ENCODE measurements at places on chromosomes 4 and X.
A peak's percentile ranks its signal among the peaks of the same experiment; 100 is the strongest.

DNA sequence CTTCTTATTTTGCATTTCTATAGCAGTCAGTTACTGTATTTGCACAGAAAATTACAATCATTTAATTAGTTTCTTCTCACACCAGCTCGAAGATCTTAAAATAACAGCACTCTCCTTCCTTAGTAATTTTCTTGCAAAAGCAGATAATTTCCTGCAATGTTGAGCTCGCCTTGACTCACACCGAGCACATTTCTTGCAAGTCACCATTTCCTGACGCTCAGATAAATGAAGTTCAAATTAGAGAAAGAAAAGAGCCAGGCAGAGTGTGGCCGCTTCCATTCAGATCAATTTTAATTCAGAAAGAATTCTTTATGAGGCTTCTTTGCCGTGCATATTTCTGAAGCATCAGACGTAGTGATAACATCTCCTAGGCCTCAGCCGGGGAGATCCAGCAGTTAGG lies 10.1 kb downstream of the SORCS2 start:
- DNase-seq: no peak

GRCh38 chr4:180160195-180160983 lies 2082.8 kb upstream of the TENM3 start:
- DNase-seq: no peak

DNA sequence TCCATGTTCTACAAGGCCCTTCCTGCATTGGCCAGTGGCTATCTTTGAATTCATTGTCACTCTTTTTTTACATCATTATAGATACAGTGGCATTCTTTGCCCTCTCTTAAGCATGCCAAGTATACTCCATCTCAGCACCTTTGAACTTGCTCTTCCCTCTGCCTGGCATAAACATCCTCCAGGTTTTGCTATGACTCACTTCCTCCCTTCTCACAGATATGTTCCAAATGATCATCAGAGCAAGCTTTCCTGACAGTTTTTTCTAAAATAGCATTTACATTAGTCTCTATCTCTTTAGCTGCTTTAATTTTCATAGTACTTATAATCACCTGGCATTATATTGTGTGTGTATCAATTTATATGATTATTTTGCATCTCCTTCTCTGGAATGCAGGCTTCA lies 553.3 kb upstream of the MAGEB2 start:
- DNase-seq: no peak

GRCh38 chr4:57200799-57201327 lies 90.7 kb upstream of the IGFBP7 start:
- no peak for DNase-seq

DNA sequence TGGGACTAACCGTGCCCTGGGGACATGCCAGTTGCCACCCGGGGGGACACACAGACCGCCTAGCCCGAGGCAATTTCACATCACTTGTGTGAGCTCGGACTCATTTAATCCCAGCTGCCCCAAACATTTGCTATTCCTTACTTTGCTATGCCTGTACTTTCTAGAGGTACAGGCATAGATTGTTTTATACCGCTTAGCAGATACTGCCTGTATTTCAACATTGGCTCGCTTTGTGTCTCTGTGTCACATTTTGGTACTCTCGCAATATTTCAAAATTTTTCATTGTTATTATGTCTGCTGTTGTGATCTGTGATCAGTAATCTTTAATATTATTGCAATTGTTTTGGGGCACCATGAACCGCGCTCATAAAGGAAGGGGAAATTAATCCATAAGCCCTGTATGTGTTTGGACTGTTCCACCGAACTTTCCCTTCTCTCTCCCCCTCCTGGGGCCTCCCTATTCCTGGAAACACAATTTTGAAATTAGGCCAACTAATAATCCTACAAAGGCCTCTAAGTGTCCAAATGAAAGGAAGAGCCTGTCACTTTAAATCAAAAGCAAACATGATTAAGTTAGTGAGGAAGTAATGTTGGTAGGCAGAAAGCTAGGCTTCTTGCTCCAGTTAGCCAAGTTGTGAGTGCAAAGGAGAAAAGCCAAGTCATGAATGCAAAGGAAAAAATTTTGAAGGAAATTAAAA lies 568 bp upstream of the CASP6 start:
- DNase-seq: no peak

DNA sequence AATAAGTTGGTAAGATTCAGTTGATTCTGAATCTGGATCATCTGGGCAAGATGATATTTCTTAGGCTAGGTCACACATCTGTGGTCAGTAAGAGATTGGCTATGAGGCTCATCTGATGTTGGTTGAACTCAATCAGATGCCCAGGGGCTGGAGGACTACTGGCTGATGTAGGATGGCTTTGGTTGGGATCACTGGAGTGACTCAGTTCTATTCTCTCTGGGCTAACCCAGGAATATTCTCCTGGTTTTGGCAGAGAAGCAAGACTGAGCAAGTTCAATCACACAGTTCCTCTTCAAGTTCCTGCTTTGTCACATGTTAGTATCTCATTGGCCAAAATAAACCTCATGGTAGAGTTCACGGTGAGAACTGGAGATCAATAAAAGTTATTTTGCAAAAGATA lies 902.3 kb upstream of the SLIT2 start:
- no peak for DNase-seq

DNA sequence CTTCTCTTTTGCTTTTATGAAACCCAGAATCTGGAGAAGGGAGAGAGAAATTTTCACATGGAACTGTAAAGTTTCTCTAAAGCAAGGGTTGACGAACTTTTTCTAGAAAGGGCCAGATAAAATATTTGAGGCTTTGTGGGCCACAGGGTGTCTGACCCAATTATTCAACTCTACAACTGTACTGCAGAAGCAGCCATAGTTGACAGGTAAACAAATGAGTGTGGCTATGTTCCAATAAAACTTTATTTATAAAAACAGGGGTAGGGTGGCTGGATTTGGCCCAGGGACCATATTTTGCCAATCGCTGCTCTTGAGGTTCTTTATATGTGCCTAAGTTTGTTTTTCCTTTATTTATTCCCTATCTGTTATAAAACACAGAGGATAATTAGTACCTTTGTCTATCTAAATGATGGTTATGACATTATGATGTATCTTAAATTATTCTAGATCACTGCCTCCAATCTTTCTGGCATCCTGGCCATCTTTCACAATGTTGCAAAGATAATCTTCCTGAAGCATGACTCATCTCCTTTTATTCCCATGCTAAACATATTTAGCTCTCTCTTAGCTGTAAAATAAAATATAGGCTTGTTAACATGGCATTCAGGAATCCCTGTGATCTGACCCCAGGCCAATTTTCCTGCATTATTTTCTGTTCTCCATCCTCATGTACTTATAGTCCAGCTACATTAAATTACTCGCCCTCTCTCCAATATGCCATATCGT lies 106.8 kb upstream of the CBLL2 start:
- DNase-seq: no peak

DNA sequence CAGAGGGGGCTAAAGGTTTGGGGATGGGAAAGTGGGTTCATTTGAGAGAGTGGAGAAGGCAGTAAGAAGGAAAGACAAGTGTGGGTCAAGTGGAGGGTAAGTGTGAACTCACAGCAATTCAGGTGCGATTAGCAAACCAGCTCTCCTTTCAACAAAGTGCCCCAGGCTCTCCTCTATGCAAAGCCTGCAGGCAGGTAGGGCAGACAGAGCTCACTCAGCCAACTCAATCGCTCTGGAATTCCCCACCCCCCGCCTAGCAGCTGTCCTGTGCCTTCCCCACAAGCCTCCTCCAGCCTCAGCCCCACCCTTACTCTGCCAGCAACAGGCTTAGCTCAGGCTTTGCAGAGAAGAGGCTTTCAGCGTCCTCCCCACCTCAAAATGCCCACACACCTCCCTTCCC lies 14.8 kb upstream of the MAMLD1 start:
- no peak for DNase-seq

- no peak for DNase-seq
These were observed 1925.5 kb downstream of the PCDH7 start for GRCh38 chr4:32645653-32646052.

GRCh38 chr4:102441978-102442911 lies 58.9 kb upstream of the NFKB1 start:
- DNase-seq: no peak

DNA sequence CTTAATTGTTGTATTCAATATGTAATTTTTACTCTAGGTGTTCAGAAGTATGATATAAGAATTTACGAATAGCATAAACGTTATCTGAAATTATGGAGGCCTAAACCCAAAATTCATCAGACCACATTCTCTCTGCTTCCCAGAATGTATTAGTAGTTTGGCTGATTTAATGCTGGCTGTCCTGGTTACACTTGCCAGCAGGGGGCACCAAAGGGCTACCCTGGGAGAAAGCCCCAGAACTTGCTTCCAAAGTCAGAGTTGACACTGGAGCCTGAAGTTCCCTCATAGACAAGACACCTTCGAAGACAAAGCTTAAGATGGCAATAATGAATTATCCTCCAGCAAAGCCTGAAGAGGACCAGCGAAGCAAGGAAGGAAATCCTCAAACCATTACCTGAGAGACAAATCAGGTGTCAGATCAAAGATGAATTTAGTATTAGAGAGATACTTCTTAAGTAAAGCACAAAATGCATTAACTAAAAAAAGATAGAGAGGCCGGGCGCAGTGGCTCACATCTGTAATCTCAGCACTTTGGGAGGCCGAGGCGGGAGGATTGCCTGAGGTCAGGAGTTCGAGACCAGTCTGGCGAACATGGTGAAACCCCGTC lies 11.3 kb upstream of the ANOS1 start:
- peak; percentile 18 for DNase-seq

DNA sequence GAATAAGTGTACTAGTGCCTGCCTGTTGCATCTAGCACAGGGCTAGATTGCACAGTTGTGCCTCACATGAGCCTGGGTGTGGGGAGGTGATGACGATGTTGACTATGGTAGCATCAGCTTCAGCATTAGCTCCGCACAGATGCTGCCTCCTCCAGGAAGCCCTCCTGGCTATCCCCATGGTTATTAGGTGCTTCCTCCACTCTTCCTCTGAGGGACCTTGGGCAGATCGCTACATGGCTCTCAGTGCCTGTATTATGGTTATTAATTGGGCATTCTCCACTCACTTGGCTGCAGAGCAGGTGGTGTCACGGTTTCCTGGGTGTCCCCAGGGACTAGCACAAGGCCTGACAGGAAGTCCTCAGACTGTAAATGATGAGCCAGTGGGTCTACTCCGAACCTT lies 325.6 kb downstream of the ARHGAP10 start:
- no peak for DNase-seq

- DNase-seq: no peak
These were observed 294.4 kb upstream of the FAT4 start for GRCh38 chr4:125020089-125021034.

- no peak for DNase-seq
These were observed 4.0 kb downstream of the PRPS1 start for GRCh38 chrX:107632346-107632745.

DNA sequence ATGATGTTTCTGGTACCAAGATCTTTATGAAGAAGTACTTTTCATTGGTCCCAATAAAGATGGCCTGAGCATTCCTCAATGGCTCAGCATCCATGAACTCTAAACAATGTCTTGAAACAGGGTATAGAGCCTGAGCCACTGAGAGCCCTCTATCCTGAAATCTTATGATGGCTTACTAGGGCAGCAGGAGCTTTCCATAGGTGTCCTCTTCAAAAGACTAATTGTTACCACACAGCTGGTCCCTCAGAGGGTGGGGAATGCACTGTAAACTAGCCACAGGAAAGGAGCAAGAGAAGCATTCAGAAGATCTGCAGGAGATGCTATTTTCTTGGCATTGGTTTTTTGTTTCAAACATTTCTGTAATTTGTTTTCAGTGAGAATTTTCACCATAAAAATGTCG lies 5.6 kb upstream of the BANK1 start:
- DNase-seq: no peak

DNA sequence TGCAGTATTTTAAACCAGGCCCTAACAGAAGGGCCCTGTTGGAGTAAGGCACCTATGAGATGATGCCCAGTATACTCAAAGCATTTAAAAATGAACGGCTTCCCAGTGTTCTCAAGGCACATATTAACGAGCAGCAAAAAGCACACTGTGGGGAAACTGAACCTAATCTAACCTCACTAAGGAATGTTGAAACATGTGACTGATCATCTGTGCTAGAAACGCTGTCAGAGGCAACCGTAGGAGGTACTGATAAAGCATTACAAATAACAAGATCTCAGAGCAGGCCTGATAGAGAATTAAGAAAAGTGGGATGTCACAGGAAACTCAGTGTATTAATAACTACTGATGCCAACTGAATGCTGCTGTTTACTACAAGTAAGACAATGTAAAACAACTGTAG lies 24.0 kb downstream of the ASB9 start:
- no peak for DNase-seq

DNA sequence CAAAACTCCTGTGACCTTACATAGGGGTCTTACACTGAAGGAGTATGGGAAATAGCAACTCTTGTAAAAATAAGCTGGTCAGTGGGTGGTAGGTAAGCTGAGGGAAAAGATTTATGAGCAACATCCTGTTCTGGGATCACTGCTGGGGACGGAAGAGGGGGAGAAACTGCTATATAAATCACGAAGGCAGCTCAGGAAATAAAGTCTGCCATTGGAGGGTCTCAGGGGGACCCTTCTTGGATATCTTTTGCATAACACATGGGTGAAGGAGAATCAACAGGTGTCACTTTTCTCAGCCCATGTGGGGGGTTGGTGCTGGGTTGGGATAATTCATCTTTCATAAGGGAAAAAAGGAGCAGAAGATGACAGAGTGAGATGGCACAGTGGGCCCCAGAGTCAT lies 33.7 kb downstream of the AFF1 start:
- DNase-seq: no peak

DNA sequence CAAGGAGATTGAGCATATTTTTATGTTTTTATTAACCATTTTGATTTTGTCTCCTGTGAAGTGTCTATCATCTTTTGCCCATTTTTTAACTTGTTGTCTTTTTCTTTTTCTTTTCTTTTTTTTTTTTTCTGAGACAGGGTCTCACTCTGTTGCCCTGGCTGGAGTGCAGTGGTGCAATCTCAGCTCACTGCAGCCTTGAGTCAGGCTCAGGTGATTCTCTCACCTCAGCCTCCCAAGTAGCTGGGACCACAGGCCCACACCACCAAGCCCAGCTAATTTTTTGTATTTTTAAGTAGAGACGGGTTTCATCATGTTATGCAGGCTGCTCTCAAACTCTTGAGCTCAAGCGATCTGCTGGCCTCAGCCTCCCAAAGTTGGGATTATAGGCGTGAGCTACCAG lies 4.6 kb upstream of the ADD1 start:
- DNase-seq: no peak

GRCh38 chrX:153474718-153475117 lies 4.3 kb upstream of the HAUS7 start:
- peak; percentile 17 for DNase-seq

GRCh38 chrX:151624677-151625076 lies 61.2 kb downstream of the PASD1 start:
- DNase-seq: no peak

- DNase-seq: no peak
These were observed 37.7 kb downstream of the ARHGAP24 start for GRCh38 chr4:85512446-85513205.

Measured in stimulated activated CD8-positive, alpha-beta memory T cell treated with anti-CD3 and anti-CD28 coated beads, Interleukin-7, amount 100 ng/mL, for 1 hour (primary cell).